ENCODE measurements at places on chromosomes 7 and 10.

DNA sequence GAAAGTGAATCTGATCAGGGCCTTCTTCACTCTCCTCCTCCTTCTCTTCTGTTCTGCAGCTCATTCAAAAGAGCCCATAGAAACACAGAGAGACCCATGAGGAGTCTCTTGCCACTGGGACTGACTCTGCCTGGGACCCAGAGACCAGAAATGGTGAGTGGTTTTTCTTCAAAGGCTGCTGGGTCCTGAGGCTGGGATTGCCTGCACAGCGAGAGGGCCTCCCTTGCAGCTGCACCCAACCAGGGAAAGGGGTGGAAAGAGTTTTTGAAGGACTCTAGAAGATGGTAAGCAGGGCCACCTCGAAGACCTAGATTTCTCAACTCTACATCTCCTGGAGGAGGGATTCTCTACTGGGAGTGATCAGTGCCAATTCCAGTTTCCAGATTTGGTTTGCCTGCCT, 15.5 kb upstream of the HOXA13 start:
- DNase-seq: no peak

DNA sequence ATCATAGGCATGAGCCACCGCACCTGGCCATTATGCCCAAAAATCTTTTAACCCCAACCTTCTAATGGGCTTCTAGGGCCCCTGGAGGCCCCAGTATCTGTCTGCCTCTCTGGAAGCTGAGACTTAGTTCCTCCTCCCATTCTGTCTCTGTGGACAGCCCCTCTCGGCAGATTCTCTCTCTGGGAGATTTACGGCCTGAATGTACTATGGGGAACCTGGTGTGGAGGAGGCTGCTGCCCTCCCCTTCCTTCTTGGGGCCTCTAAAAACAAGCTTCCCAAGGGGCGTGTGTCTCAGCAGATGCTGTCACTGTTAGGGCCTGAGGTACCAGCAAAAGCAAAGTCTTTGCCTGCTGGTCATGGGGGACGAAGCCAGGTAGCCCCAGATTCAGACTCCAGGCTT, 35.8 kb upstream of the PRKAR1B start:
- DNase-seq: no peak

DNA sequence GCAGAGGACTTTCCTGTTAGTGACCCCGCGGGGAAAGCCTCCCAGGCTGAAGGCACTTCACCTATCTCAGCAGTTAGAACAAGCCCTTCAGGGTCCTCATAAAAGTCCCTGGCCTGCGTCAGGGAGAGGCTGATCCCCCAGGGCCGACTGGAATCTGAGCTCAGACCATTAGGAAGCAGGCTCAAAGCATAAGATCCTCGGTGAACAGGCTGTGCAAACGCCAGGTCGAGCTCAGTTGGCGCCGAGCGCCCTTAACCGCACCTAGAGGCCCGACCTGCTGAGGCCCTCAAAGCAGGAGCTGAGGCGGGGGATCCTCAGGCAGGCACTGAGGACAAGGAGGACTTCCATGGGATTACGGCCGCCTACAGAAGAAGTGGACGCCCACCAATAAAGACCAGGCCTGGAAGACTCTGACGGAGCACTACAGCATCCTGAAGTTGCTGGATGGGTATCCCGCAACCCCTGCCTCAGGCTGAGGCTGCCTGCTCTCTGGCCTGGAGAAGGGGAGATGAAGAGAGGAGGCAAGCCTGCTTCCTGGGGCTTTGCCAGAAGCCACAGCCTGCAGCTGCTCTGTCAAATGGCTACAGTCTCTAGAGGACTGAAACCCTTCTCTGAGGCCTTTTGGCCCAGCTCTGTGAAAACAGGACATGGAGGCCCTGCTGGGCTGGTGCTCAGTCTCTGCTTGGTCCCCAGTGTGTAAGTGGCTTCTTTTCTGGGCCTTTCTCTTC, 29.9 kb downstream of the LIPJ start:
- no peak for DNase-seq

GRCh38 chr7:128781851-128782250, 6.3 kb upstream of the OPN1SW start:
- no peak for DNase-seq

- DNase-seq: no peak
These were observed 28.8 kb upstream of the KMT2E start for GRCh38 chr7:104985259-104985617.

DNA sequence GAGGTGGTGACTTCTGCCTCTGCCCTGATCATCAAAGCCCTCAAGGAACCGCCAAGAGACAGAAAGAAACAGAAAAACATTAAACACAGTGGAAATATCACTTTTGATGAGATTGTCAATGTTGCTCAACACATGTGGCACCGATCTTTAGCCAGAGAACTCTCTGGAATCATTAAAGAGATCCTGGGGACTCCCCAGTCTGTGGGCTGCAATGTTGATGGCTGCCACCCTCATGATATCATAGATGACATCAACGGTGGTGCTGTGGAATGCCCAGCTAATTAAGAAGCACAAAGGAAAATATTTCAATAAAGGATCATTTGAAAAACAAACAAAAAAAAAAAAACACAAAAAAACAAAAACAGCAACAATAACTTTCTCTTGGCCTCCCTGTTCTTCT, 59.5 kb upstream of the TOMM7 start:
- no peak for DNase-seq

DNA sequence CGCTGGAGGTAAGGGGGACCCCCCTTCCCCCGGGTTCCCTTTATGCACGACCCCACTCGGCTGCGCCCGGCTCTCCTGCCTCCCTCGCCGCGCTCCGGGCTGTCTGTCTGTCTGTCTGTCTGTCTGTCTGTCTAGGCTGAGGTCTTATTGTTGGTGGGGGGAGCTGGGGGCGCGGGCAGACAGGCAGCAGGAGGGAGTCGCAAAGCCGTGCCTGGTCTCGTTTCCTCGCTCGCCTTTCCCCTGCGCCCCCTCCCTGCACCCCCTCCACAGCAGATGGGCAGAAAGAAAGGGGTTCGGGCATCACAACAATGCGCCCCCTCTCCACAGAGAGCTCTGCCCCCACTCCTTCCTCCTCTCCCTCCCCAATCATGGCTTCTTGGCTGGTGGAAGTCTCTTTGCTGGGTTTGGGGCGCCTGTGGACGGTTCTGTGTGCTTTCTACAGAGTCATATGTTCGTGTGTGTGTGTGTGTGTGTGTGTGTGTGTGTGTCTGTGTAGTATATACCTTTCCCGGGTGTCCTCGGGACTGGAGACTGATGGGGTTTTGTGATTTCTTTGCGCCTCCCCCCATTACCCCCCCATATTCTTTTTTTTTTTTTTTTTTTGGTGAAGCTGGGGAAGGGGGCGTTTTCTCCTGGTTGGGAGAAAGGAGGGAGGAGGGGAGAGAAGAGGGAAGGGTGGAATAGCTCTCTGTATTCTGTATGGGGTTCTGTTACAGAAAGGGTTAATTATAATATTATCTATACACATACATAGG, 1.9 kb downstream of the AUTS2 start:
- DNase-seq: no peak

DNA sequence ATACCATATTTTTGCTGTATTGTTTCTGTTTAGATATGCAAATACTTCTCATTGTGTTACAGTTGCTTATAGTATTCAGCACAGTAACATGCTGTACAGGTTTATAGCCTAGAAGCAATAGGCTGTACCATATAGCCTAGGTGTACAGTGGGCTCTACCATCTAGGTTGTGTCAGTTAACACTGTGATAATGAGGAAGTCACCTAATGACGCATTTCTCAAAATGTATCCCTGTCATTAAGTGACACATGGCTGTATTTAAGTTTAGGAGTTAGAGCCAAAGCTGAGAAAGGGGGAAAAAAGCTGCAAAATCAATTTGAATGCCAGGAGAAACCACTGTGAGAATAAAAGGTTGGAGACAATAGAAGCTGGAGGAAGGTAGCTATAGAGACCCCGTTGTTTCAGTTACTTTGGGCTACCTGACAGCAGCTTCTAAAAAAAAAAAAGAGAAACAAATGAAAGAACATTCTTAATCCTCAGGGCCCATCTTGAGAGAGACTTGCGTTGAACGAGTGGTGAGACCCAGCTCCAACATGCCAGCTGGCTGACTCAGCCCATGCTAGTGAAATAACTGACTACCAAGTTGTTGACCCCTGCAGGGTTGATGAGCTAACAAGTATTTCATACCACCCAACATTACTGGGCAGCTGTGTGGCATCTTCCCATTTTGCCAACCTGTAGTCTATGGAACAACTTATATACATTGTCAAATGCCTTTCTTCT, 8.7 kb downstream of the STARD3NL start:
- DNase-seq: no peak

GRCh38 chr10:76558996-76559891, 1078.4 kb downstream of the KCNMA1 start:
- no peak for DNase-seq

GRCh38 chr10:86646933-86647332, 7.4 kb upstream of the OPN4 start:
- no peak for DNase-seq

Measured in activated naive CD4-positive, alpha-beta T cell (primary cell).